Left lobe of liver (tissue), 2 donors: ENCODE measurements at places on chromosomes 16 and 17. TPM values are rescaled to one million over a fixed set of nuclear protein-coding genes. Genes with fewer than 3 reads are reported as not detected.

DNA sequence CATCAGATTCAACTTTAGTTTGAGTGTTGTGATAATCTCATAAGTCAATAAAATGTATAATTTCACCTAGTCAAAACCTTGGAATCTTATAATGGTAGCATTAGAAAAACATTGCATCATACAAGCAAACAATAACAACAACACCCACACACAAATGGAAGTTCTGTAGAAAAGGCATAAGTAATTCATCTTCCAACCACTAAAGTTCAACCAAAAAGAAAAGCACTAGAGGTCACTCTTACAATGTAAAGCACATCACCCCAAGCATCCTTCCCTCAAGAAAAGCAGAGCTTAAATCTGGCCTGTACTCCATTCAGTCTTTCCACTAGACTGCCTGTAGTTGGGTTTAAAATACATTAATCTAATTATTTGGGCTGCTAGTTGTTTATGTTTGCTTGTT lies 1.8 kb downstream of the CNTNAP4 start:
- DNase-seq = no peak

GRCh38 chr17:80780381-80781198 lies 211.1 kb upstream of the CHMP6 start:
- DNase-seq = no peak

DNA sequence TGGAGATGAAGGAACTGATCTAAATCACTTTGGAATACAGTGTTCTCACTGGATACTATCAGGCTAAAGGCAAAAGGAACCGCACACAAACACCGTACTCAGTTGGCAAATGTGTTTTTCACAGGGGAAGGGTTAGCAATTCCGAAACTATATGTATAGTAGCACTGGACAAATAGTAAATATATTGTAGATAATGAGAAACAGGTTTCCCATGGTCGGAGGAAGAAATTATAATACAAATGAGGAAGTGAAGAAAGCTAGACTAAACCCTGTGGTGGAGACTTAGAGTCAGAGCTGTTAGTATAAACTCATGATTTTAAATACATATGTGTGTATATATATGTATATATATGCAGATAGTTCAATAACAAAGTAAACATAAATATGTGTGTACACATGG lies 414.1 kb upstream of the SALL1 start:
- DNase-seq = no peak

DNA sequence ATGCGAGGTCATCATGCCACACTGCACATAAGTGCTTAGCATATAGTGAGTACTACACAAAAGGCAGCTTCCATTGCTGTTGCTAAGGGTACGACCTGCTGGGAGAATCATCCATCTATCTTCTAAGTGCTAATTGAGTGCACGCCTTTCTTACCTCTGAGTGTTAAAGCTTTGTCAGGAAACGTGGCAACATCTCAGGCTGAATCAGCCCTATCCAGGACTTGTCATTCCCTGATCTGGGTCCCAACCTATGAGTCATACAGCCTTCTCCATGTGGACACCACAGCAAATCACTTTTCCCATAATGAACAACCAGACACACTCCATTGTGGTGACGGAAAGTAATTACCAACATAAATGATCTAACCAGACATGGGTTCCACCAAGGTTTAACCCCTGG lies 201.1 kb upstream of the MAF start:
- no peak for DNase-seq

GRCh38 chr17:53631486-53631885 lies 191.2 kb upstream of the KIF2B start:
- DNase-seq = no peak

- no peak for DNase-seq
Observed at GRCh38 chr17:78842881-78843565, 2.4 kb upstream of the USP36 start.

Gene CRHR1
- not detected for total RNA-seq

GRCh38 chr17:44906010-44906646 lies 6.9 kb upstream of the EFTUD2 start:
- no peak for DNase-seq

DNA sequence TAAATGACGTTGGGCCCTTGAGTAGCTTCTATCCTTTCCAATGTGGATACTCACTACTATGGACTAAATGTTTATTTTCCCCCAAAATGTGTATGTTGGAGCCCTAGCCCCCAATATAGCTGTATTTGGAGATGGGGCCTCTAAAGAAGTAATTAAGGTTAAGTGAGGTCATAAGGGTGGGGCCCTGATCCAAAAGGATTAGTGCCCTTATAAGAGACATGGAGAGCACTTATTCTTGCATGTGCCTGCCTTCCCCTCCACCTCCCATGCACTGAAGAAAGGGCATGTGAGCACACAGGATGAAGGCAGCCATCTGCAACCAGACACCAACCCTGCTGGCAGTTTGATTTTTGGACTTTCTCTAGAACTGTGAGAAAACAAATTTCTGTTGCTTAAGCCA lies 115.7 kb upstream of the MED13 start:
- no peak for DNase-seq

DNA sequence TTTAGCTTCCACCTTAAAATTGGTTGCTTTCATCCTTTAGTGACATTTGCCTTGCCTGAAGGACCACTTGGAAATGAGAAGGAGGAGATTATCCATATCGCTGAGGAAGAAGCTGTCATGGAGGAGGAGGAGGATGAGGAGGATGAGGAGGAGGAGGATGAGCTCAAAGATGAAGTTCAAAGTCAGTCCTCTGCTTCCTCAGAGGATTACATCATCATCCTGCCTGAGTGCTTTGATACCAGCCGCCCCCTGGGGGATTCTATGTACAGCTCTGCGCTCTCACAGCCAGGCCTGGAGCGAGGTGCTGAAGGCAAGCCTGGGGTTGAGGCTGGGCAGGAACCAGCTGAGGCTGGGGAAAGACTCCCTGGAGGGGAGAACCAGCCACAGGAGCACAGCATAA lies 11.5 kb upstream of the TMEM106A start:
- no peak for DNase-seq

Gene LCAT
- 172 TPM for total RNA-seq

GRCh38 chr17:29219378-29220047 lies 27.1 kb upstream of the CRYBA1 start:
- peak; percentile 82 for DNase-seq

- no peak for DNase-seq
Observed at GRCh38 chr16:66538910-66539309, 11.0 kb downstream of the TK2 start.

- no peak for DNase-seq
Observed at GRCh38 chr16:27432558-27432957, 30.6 kb downstream of the IL21R start.

Gene SLC26A11
- total RNA-seq = 6.7 TPM

DNA sequence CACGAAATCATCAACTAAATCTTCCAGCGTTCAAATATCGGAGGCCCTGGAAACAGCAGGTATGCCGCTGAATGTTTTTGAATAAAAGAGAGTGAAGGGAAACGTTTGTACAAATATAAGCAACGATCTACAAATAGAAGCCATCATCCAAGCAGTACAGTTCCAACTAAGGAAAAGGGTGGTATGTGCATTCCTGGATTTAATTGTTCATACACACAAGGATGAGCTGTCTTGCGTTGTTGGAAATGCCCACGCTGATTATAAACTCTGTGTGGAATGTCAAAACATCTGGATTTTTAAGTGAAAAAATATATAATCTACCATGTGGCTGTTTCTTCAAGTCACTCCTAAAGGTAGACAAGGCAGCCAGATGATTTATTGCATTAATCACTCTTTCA lies 191.8 kb upstream of the HSBP1 start:
- no peak for DNase-seq

Gene MMP28
- 0.45 TPM for total RNA-seq

GRCh38 chr17:8014558-8014850 lies 12.1 kb downstream of the GUCY2D start:
- no peak for DNase-seq

Gene CDH1
- total RNA-seq = 115 TPM

- peak; percentile 74 for DNase-seq
Observed at GRCh38 chr16:69323415-69323814, 7.0 kb downstream of the PDF start.

DNA sequence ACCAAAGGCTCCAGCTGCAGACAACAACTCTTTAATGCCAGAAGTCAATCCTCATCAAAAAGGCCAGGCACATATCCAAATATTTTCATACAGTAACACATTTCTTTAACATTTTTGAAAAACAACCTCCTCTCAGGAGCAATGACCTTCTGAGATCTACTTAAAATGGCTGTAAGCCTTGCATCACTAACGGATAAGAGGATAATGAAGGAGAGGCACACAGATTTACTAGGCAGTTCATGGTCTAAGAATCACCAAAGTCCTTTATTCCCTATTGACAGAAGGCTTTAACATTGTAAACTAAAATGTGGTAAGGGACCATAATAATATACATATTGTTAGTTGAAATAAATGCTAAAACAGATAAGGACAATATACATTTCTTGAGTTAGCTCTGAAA lies 114.7 kb downstream of the USP32 start:
- DNase-seq = no peak

DNA sequence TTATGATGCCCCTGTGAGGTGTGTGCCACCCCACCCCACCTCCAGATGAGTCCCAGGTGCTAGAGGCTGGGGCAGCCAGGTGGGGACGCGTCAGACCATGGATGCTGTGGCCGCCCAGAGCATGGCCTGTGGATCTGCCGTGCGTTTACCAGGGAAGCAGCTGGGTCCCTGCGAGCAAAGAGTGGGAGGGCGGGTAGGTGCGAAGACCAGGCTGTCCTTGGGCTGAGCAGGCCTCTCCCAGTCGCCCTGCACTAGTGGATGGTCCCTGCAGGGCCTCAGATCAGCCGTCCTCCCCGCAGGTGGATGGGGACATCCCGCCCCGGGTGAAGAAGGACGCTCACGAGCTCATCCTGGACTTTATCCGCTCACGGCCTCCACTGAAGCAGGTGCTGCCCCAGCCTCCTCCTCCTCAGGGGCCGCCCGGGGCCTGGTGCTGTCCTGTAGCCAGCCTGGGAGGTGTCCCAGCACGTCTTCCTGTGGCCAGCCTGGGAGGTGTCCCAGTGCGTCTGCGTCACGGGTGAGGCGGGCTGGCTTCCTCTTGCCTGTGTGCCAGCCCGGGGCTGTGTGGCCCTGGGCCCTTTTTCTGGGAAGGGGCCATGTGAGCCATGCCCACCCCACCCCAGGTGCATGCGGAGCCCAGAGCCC lies 18.0 kb upstream of the TCF25 start:
- DNase-seq = no peak

- DNase-seq = no peak
Observed at GRCh38 chr16:1903845-1904840, 14.1 kb downstream of the HS3ST6 start.

DNA sequence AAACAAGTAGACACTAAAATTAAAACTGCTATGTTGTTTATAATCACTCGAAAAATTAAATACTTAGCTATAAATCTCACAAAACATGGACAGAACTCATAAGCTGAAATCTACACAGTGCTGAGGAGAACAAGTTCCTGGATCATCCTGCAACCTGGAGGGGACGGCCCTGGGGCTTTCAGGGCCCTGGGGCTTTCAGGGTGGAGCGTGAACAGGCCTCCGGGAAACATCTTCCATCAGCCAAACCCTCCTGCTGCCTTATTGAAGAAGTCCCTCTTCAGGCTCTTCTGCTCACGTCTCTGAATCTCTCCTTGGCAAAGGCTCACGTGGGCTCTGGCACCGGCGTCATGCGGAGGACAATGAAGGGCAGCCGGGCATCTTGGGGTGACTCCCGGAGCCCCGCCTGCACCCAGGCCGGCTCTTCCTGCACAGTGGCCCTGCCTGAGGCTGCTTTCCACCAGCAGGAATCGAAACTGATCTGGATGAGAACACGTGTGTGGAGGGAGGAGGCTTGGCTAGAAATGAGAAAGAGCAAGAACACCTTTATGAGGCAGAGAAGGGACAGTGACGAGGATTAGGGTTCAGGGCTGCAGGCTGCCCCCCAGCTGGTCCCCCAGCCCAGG lies 127.3 kb downstream of the CDRT15L2 start:
- no peak for DNase-seq

GRCh38 chr16:85202631-85203461 lies 90.6 kb upstream of the CIBAR2 start:
- no peak for DNase-seq

Gene TBC1D3E
- total RNA-seq = not detected

Gene SAP30BP
- total RNA-seq = 31.6 TPM

GRCh38 chr16:83899272-83899897 lies 470 bp downstream of the MLYCD start:
- DNase-seq = peak; percentile 48

- peak; percentile 62 for DNase-seq
Observed at GRCh38 chr16:9091867-9092281, 430 bp downstream of the HAPSTR1 start.

Gene NUDT7
- total RNA-seq = 24.2 TPM
